Activated CD8-positive, alpha-beta memory T cell treated with anti-CD3 and anti-CD28 coated beads for 1 hour (primary cell): ENCODE measurements at places on chromosomes 2 and 18.

DNA sequence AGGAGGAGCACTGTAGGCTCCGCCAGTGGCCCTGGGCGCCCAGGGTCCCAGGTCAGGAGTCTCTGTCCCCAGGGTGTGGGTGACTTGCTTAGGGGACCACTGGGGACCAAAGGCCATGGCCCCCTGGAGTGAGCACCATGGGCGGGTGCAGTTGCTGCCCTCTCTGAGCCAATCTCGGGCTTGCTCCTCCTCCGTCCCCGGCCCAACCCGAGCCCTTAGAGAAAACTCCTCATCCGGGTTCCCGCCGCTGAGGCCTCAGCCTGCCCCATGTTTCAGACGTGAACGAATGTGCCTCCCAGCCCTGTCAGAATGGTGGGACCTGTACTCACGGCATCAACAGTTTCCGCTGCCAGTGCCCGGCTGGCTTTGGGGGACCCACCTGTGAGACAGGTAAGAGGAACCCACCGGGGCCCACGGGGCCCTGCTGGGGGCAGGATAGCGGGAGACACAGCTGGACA is 38.6 kb downstream of the SNED1 start:
- DNase-seq = peak; percentile 13

GRCh38 chr2:191574232-191574631 is 103.7 kb upstream of the NABP1 start:
- no peak for DNase-seq

- no peak for DNase-seq
These were observed 11.3 kb downstream of the ZNF516 start for GRCh38 chr18:76483780-76484179.

GRCh38 chr2:21041943-21042707 is 1.7 kb downstream of the APOB start:
- no peak for DNase-seq

DNA sequence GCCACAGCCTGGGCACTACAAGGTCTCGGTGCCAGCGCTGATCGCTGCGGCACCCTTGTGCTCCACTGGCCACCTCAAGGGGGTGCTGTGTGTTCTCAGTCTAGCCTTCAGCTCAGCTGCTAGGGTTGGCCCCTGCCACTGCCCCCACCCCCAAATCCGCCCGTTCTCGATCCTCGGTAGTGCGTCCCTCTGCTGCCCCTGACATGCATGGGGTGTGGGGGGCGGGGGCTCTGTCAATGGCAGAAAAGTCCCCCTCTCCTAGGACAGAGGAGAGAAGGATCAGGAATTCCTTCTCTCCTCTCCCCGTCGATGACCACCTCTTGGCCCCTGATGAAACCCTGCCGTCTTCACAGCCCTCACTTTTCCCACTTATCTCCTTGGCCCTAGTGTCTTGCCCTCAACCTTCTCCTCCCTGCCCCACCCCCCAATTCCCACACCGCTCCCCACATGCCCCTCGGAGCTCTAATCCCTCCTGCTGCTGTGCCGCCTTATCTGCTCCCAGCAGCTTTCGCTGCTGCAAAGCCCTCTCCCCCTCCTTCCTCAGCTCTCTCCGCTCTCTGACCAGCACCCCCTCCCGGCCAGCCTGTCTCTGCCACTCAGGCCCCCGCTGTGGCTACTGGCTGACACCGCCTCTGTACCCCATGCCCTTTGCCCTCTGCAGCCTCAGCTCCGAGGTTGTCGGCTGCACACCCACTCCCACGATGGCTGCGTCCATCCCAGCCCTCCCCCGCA is 4.3 kb upstream of the ASIC4 start:
- DNase-seq = peak; percentile 38

- no peak for DNase-seq
These were observed 172.3 kb downstream of the PID1 start for GRCh38 chr2:229098801-229099200.

- no peak for DNase-seq
These were observed 3.5 kb upstream of the FN1 start for GRCh38 chr2:215439404-215439803.

DNA sequence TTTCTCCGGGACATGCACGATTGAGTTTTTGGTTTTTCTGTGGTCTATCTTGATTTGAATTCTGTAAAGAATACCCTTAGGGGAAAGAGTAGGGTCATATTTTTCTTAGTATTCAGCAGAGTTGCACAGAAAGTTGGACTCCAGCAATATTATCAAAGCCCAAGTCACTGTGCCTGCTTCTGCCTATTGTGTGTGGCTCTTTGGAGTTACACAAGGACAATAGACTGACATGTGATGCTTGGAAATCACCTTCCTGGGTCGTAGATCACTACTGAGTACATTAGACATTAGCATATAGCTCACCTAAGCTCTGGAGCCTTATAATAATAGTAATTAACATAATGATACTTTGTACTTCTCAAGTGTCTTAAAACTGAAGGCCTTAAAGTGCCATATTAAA is 238.8 kb upstream of the FOSL2 start:
- no peak for DNase-seq
